ENCODE measurements at places on chromosomes 2 and 18.

- DNase-seq = no peak
Observed at GRCh38 chr2:40129725-40130124, 322.2 kb downstream of the SLC8A1 start.

GRCh38 chr18:76126327-76126726 lies 368.7 kb downstream of the ZNF516 start:
- DNase-seq = no peak

- DNase-seq = no peak
Observed at GRCh38 chr18:21904856-21905255, 164.3 kb downstream of the MIB1 start.

- DNase-seq = no peak
Observed at GRCh38 chr18:64713284-64713683, 564.4 kb upstream of the LINC00305 start.

GRCh38 chr2:203347375-203347774 lies 19.2 kb downstream of the ABI2 start:
- DNase-seq = no peak

DNA sequence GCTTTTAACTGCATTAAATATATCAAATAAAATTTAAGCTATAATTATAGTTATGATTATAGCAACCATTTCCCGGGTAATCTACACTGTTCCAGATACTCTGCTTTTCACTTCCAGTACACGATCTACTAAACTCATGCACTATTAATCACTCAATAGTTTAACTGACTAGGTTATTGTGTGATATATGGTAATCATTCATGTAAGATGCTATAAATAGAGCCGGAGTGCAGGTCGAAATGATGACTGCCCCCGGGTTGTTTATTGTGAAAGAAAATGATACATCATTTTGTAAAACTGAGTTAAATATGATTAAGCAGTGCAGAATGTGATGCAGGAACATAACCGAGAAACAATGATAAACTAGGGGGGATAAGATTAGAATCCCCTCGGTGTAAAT lies 434.6 kb upstream of the DSEL start:
- no peak for DNase-seq

- DNase-seq = no peak
Observed at GRCh38 chr2:56713161-56713676, 529.4 kb downstream of the CCDC85A start.

GRCh38 chr2:45683292-45683691 lies 31.8 kb downstream of the PRKCE start:
- DNase-seq = no peak

DNA sequence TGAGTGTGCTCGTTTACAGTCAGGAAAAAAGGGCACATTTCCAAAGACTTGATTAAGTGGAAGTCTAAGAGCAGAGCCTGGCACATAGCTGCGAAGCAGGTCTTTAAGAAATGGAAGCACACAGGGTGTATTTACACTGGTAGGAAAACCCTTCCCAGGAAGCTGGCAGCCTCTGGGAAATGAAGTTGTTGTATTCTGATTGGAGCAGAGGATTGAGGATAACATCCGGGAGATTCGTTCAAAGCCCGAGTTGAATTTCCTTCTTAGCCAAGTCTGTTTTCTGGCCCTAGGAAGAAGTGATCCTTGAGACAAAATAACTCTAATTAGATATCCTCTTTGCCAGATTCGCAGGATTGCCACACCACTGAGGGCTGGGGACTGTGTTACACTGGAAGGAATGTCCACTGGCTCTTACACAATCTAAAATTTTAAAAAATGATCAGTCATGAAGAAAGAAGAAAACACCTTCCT lies 75.9 kb downstream of the ITGB1BP1 start:
- DNase-seq = no peak

DNA sequence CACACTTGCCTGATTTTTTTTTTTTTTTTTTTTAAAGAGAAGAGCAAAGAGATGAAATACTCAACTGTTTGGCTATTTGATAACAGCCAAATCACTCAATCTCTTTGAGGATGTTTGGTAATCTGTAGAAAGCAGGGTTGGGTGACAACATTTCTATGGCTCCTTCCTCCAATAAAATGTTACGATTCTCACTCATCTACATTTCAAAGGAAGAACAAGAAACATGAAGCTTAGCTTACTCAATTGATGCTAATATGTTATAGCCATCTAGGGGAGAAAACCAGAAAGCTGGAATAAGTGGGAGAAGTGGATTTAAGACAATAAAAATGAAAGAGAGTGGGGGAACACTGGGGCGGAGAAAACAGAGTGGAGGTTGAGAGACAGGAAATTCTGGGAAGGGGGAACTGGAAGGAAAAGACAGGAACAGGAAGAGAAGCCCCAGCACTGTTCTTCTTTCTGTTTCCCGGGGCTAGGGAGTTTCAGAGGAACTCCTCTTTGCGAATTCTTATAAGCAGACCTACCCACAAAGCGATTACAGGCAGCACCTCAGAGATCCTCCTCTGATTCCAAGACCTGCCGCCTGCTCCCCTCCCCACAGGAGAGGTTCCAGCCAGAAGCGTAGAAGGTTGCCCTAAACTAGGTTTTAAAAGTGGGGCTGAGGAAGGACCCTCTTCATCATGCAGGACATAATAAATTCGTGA lies 13.3 kb downstream of the ST3GAL5 start:
- DNase-seq = no peak

Data from activated CD8-positive, alpha-beta memory T cell treated with anti-CD3 and anti-CD28 coated beads for 1 hour (primary cell).